ENCODE measurements at places on chromosomes 3 and 15.

GRCh38 chr15:68725736-68726135, 95.0 kb downstream of the ANP32A start:
- no peak overlapping the region for H3K27ac ChIP-seq
- H3K36me3 ChIP-seq = no peaks in the 10 kb centered on the region
- H3K4me1 ChIP-seq = no peaks in the 10 kb centered on the region
- no peak for DNase-seq
- H3K4me3 ChIP-seq = no peak overlapping the region
- peaks cover 5% of the 10 kb centered on the region for H3K27me3 ChIP-seq

DNA sequence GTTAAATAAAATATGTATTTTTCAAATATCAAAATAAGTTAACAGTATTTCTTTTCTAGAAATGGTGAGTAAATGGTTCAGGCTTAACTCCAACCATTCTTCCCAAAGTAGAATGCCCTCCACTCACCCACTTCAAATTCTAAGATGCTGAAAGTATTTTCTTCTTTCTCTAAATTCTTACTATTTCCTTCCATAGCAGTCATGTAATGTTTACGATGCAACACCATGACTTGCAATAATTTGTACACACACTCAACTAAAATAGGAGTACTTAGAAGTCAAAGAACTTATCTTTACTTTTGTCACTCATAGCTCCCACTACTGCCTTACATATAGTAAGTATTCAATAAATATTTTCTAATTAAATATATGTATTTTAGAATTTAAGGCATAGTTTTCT, 65.0 kb downstream of the AQR start:
- no peak for DNase-seq
- H3K4me3 ChIP-seq = no peak overlapping the region
- H3K27me3 ChIP-seq = no peaks in the 10 kb centered on the region
- no peaks in the 10 kb centered on the region for H3K4me1 ChIP-seq
- peaks cover 20% of the 10 kb centered on the region for H3K36me3 ChIP-seq
- no peak overlapping the region for H3K27ac ChIP-seq

- H3K27me3 ChIP-seq = peaks cover 2% of the 10 kb centered on the region
- H3K36me3 ChIP-seq = no peaks in the 10 kb centered on the region
- DNase-seq = no peak
- H3K4me3 ChIP-seq = no peak overlapping the region
Observed at GRCh38 chr3:67248726-67249125, 250.6 kb downstream of the KBTBD8 start.

DNA sequence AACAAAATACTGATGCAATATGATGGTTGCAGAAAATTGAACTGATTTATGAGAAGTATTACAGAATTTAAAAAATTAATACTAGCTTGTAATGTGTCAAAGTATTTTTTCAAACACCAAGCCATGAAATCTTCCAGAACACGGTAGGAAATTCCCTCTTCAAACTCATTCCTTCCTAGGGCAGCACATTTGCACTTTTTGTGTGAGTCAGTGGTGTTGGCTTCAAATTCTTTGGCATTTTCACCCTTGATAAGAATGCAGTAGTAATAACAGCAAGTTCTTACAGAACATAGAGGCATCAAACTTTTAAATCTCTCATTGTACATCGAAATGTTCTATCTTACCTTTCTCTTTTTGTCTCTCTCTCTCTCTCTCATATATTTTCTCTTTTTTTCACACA, 191.8 kb downstream of the CGGBP1 start:
- H3K4me1 ChIP-seq = no peaks in the 10 kb centered on the region
- peaks cover 2% of the 10 kb centered on the region for H3K27me3 ChIP-seq
- DNase-seq = no peak
- H3K27ac ChIP-seq = no peak overlapping the region
- H3K4me3 ChIP-seq = no peak overlapping the region

GRCh38 chr3:152156880-152157279, 111.8 kb upstream of the MBNL1 start:
- no peaks in the 10 kb centered on the region for H3K4me1 ChIP-seq
- H3K27me3 ChIP-seq = peaks cover 13% of the 10 kb centered on the region
- H3K4me3 ChIP-seq = no peak overlapping the region

- H3K27ac ChIP-seq = no peak overlapping the region
- no peak for DNase-seq
- no peaks in the 10 kb centered on the region for H3K27me3 ChIP-seq
- no peak overlapping the region for H3K4me3 ChIP-seq
- peaks cover 3% of the 10 kb centered on the region for H3K4me1 ChIP-seq
Observed at GRCh38 chr3:53973905-53974304, 82.2 kb upstream of the SELENOK start.

Data from activated naive CD8-positive, alpha-beta T cell treated with anti-CD3 and anti-CD28 coated beads, Interleukin-2, amount 10 ng/mL, durations not matched to agents 7 days and 5 days (primary cell).